H7 (cell line): ENCODE measurements at places on chromosomes 5 and 9.

DNA sequence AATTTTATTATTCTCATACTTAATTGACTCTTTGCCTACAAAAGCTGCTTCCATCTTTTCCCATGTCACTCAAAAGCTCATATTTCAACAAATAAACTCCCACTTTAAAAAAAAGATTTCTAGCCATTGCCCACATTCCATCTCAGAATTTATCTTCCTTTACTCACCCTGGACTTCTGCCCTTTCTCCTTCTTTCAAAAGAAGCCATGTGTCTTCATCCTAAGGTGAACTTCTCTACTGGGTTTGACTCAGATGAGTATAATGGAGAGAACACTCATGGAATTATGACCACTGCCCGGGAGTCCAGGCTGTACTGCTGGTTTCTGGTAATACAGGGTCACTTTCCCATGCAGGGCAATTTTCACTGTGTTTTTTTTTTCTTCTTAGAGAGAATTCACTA, 548.5 kb upstream of the ZNF462 start:
- no peak for DNase-seq

GRCh38 chr9:94808926-94809700, 82.6 kb downstream of the AOPEP start:
- DNase-seq: no peak

- no peak for DNase-seq
Measured at GRCh38 chr9:86705490-86705889, 241.8 kb downstream of the GAS1 start.

DNA sequence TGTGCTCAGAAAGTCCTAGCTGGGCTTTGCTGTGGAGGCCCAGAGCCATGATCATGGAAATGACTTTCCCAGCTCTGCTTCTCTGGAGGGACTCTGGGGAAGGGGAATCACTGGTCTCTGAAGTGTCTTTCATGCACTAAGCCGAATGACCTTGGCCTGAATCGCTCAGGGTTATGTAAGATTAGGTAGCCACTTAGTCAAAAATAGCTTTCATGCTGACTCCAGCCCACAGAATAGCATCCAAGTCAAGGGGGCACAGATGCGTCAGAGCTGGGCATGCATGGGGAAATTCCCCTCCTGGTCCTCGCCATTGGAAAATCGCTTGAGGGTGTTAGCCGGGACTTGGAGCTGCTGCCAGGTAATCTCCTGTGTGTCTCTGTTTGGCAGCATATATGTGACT, 36.1 kb upstream of the PPARGC1B start:
- DNase-seq: no peak

- DNase-seq: no peak
Measured at GRCh38 chr5:57817001-57817453, 334.4 kb upstream of the ACTBL2 start.

DNA sequence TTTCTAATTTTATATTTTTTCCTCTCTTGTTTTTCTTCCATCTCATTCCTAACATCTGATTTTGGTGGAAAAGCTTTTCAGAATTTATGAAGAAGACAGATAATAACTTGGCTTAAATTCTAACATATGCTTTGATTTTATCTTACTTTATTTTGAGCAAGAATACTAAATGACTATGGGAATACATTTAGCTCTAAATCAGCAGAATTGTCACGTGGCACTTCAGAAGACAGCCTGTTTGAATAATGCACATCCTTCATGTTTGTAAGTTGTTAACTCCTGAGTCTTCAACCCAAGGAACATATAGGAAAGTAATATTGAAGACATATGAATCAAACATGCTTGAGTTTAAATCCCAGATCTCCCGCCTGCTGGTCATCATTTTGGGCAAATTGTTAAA, 90.3 kb downstream of the NTRK2 start:
- no peak for DNase-seq

DNA sequence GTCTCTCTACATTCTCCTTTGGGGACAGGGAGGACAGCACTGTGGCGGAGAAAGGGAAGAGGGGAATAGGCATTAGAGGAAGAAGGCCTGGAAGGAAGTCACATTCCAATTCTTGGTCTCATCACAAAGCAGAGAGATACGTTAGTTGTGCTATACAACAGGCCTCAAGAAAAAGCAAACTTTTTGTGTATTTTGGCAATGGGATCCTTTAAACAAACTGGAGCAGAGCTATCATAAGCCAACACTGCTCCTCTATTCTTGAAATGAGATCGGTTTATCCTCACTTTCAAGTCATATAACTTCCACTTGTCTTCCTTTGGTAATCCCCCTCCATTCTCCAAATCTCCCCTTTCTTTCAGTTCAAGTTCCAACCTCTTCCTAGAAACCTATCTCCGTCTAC, 6.5 kb downstream of the DENND1A start:
- no peak for DNase-seq

GRCh38 chr5:17277907-17278306, 60.5 kb downstream of the BASP1 start:
- no peak for DNase-seq

DNA sequence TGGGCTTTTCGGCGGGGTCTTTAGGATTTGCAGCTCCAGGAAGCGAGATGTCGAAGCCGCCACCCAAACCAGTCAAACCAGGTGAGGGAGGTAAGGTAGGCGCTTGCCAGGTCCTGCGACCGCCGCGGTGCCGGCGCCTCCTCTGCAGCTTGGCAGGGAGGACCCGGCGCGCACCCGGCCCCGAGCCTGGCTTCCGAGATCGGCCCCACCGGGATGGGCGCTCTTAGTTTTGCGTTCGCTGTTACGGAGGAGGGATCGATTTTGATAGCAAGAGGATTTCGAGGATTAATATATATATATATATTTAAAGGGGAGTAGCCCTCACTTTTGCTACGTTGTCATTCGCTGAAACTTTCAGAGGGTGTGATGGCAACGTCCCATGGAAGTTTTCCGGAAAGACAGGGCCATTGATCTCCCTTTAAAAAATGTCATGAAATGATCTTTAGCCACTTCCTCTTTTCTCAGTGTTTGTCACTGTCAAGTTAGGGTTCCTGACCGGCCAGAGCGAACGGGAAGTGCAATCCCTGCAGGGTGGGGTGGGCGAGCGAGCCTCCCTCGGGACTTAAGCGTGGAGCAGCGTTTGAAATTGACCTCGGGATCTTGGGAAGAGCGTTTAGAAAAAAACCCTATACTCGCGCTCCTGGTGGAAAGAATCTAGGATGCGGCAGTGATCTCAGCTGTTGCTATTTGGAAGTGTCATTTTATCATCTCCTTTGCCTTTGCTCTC, 495 bp downstream of the OSTF1 start:
- peak; percentile 78 for DNase-seq

DNA sequence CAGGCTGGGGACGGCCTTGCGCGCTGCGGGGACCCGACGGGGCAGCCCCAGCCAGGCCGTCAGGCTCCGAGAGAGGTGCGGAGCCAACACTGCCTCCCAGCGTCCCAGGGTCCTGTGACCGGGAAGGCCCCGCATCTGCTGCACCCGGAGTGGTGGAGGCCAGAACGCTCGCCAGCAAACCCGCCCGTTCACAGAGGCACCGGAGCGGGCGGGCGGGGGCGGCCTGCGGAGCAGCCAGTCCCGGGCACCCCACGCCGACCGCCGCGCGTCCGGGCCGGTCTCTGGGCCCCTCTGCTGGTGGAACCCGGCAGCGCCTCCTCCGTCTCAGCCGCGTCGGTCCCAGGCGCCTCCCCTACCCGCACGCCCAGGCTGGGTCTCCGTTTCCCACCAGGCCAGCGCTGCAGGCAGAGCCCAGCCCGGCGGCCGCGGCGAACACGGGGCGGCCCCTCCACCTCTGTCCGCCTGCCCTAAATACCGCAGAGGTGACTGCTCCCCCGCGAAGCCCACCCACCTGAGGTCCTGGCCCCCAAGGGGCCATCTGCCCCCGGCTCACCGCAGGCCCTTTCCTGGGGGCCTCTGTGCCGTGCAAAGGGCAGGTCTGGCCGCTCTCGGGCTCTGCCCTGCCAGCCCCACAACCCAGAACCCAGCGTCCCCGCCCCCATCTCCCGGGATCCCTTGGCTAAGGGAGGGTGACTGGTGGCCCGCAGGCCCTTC, 15.9 kb downstream of the EXD3 start:
- DNase-seq: peak; percentile 99

DNA sequence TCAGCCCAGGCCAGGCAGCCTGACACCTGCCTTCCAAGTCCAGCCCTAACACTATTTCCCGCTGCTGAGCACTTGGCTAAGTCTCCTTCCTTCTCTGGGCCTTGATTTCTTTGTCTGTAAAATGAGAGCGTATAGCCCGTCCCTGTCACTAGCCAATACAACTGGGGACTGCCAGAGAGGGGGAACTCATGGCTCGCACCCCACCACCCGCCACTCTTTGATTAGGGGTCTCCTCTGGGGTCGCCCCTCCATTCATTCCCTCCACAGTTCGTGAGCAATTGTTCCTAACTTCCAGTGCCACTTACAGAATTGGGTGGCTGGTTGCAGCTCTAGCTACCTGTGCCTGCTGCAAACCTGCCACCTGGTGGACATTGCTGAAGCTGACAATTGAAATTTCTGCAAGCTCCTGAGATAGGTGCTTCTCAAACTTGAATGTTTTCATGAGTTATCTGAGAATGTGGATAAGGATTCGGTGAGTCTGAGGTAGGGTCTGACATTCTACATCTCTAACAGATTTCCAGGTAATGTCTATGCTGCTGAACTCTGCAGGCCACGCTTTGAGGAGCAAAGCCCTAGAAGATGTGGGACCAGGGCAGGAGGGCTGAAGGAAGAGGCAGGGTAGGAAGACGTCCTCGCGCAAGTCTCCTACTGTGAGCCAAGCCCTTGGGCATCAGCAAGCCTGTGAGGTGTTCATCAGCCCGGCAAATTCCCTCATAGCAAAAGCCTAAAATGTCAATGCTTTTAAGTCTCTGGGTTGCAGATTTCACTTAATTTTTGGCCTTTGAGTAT, 13.3 kb upstream of the RECK start:
- peak; percentile 67 for DNase-seq

GRCh38 chr5:174234388-174234787, 188.9 kb downstream of the NSG2 start:
- DNase-seq: no peak

- DNase-seq: no peak
Measured at GRCh38 chr5:96453394-96453793, 20.3 kb upstream of the PCSK1 start.

DNA sequence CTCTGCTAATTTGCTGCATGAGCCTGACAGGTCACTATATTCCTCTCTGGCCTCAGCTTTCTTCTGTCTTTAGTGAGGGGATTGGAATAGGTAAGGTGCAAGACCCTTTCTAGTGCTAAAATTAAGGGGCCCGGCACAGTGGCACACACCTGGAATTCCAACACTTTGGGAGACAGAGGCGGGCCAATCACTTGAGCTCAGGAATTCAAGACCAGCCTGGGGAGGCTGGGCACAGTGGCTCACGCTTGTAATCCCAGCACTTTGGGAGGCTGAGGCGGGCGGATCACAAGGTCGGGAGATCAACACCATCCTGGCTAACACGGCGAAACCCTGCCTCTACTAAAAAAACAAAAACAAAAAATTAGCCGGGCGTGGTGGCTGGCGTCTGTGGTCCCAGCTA, 37.2 kb downstream of the EGR1 start:
- DNase-seq: no peak

DNA sequence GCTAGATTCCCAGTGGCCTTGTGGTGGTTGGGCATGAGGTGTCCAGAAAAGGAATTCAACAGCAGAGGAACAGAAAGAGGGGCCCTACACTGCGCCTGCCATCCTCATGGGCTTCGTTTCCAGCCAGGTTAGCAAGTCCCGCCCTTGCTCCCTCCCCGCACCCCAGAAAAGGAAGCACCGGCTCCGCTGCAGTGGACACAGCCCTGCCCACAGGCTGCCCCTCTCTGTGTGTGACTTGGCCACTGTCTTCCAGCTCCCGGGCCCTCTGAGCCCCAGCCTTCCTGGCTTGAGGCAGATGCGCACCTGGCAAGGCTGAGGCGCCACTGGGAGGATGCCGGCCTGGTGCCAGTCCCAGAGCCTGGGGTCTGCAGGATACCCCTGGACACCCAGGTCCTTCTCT, 305.0 kb upstream of the IRX4 start:
- DNase-seq: no peak

DNA sequence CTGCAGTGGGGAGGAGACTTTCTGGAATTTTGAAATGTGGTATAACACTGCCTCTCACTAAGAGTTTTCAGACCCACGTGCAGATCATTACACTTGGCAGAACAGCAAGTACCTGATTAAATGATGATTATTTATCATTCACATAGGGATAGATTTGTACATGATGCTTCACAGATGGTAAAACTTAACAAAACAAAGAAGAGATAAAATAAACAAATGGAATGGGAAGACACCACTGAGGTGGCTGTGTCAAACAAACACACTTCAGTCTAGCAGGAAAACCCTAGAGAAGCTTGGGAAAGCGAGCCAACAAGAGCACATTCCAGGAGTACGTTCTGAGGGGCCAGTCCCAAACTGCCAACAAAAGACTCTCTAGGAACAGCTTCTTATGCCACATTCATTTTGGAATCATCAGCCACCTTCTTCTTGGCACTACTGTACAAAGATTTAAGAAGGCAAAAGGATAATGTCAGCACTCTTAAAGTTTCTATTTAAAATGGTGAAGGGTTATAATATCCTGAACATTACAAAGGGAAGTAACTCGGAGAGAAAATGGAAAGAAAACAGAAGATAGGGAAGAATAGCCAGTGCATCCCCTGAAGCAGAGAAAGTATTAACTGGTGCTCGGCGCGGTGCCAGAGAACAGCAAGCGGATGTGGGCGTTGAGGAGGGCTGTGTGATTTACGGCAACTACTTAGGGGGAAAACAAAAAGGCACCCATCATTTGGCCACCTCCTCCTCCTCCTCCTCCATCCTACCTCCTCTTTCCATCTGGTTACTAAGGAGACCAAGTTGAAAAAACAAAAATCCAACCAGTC, 1.6 kb downstream of the MED27 start:
- no peak for DNase-seq

DNA sequence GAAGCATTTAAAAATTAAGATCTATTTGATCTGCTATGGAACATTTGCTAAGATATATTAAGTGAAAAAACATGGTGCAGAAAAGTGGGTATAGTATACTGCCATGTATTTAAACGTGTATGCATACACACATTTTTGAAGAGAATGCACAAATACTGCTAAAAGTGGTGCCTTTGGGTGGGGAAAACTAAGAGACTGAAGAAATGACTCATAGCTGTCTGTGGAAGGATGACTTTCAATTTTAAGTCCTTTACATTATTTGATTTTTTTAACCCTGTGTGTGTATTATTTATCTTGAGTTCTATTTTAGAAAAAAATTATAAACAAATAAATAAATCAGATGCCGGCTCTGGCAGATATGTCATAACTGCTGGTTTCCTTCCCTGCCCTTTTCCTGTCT, 120.7 kb upstream of the SLIT3 start:
- no peak for DNase-seq
